ENCODE measurements at places on chromosomes 7 and 10. TPM values are rescaled to one million over a fixed set of nuclear protein-coding genes. Genes with fewer than 3 reads are reported as not detected.

DNA sequence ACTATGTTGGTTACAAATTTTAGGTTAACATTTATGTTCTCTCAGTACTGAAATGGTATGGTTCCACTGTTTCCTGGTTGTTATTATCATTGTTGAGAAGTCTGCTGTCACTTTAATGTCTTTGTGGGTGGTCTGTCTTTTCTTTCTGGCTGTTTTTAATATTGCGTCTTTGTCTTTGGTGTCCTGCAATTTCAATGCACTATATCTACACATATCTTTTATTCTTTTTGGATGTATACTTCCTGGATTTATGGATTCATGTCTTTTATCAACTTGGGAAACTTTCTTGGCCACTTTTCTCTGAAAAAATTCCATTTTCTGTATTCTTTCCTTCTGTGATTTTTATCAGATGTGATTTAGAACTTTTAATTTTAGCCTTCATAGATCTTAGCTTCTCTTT is 250.2 kb downstream of the BUB3 start:
- DNase-seq, result no peak

DNA sequence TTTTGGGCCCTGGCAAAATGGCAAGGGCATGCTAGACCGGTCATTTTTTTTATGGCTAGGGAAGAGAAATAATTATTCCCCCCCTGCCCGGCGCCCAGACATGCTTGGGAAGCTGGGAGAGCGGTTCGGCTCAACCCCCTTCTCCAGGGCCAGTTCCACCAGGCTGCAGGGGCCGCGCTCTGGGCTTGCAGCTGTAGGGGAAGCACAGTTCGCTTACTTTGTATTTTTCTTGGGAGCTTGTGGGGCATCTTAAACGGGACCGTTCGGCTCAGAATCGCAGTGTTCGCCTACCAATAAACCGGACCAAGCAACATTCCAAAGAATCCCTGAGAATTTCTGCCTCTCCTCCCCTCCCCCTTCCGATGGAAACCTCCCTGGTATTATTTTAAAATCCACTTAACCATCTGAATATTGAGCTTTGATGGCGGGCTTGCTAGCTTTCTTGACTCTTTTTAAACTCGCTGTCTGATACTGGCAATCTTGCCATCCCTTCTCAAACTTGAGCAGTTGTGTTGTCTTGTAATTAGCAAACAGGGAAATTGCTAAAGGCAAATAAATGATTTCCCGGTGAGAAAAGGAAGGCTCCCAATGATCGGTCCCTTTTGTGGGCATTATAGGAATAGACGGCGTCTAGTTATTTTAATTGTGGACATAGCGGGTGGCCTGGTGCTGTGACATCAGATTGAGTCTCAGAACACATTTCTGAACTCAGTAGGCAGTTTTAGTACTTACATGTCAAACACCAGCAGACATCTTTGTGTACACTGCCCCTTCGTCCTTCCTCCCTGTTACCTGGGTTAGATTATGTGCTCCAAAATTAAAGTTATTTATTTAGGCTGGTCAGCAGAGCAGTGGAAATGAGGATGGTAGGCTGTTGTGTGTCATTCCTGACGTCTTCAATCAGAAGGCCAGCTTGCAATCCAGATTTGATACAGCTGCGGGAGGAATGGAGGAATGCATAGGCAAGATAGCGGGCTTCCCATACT is 3.4 kb downstream of the TCF7L2 start:
- peak; percentile 53 for DNase-seq

GRCh38 chr7:13352677-13353076 is 636.8 kb downstream of the ETV1 start:
- DNase-seq, result no peak

DNA sequence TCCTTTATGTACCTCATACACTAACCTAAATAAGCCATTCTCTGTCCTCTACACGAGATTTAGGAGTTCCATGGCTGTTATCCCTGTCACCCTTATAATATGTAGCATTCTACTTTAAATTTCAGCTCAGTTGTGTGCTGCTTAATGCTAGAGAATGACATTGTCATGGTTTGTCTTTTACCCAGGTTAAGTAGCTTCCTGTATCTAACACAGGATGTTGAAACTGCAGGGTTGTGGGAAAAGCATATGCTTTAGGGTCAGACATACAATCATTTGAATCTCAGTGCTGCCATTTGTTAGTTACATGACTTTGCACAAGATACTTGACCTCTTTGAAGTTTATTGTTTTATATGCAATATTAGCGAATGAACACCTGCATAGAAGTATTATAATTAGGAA is 235.1 kb upstream of the CACNA2D1 start:
- no peak for DNase-seq

DNA sequence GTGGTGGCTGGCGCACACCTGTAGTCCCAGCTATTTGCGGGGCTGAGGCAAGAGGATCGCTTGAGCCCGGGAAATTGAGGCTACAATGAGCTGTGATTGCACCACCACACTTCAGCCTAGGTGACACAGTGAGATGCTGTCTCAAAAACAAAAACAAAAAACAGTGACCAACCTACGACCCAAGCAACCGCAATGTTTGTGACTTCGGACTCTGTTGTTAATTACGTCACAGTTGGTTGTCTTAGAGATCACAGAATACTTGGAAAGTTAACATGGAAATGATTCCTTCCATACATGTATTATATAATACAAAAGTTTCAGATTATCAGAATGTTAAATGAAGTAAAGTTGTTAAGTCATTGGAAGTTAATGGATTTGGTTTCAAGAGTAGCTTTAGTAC is 106.2 kb downstream of the REEP3 start:
- DNase-seq, result peak; percentile 60

GRCh38 chr7:79453558-79454360 is at the start of gene MAGI2:
MAGI2 (minus strand) TSS chr7:79453667; CDS start chr7:79453320, 347 bp downstream.
- DNase-seq, result peak; percentile 72

DNA sequence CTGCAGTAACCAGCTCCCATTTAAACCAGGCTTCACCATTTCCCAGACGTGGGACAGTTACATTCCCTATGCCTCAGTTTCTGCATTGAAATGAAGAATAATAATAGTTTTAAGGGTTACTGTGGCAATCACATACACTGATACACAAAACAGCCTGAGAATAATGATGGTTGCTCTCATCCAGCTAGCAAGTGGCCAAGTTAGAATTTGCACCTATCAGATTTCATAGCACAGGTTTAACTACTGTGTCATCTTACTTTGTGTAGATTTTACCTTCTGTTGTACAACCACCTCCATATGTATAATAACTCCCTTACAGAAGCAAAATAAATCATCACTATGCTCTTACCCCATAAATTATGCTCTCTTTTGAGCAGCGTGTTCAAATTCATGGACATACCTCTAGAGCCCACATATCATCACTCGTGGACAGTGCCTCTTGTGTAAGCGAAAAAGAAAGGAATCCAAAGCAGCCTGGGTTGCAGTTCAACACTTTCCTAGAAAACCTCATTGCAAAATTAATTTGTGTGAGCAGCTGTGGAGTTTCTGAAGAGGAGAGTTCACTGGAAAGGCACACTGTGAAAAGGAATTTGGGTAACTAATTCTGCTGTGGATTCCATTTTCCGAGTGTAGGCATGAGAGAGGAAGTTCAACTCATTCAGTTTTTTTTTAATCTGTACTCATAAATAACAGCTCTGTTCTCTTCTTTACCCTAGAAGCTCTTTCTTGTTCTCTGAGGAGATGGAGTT is 492.5 kb downstream of the ARL4A start:
- no peak for DNase-seq

- DNase-seq, result peak; percentile 58
These were observed 40.6 kb upstream of the VKORC1L1 start for GRCh38 chr7:65832281-65832680.

DNA sequence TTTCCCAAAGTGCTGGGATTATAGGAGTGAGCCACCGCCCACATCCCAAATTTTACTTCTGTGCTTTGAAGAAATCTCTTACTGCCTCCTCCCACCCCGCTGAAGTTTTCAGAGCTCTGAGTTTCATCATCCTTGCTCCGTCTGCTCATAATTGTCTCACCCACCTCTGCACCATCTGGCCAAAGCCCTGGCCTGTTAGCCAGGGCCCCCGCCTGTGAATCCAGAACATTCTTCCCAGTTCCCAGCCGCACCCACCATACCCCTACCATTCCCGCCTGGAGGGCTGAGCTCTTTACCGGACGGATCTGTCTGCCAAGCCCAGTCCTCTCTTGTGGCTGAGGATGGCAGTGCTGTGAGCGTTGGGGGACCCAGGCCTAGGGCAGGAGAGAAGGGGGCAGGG is 14.5 kb downstream of the SSC4D start:
- no peak for DNase-seq

DNA sequence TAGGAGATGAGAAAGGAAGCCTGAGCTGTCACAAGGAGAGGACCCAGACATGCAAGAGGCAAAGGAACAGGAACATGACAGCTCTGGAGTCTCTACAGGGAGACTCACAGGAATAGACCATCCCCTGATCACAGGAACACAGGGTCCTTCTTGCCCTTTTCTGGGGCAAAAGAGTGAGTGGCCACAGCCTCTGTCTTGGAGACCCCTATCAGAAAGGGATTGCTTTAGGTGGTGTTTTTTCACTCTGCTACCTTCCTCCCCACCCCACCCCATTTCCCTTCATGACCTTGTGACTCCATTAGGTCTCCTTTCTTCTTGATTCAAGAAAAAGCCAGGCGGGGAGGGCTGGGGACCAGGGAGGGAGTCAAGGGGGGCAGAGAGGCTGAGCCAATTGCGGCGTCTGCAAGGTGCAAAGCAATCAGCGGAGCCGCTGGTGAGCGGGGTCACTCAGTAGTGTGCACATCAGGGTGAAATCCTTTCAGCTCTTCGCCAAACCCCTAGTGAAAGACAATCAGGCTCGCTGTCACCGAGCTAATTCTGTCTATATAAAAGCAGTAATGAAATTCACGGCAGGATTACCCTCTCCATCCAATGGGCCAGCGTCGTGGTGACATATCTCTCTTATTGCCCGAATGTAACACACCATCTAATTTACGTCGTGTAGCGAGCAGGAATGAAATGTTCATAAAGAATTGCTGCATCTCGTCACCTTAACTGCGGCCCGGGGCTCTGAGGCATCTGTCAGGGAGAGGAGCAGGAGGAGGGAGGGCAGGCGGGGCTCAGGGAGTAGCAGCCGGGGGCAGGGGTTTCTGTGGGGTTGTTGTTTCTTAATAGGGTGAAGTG is 31.5 kb upstream of the BTRC start:
- no peak for DNase-seq

DNA sequence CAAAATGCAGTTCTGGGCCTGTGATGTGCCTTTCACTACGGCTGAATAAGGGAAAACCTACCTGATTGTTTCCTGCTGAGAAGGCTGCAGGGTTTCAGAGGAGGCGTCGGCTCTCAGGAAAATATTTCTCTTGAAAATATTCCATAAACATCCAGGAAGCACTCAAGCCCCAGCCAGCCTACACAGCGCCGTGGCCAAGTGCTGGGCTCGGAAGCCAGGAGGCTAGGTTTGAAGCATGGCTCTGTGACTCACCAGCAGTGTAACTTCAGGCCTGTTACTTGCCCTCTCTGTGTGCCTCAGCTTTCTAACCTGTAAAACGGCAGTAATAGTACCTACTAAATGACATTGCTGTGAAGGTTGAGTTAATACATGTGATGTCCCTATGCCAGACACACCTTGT is 399.1 kb downstream of the GATA3 start:
- DNase-seq, result no peak

- DNase-seq, result no peak
These were observed 25.9 kb downstream of the RGR start for GRCh38 chr10:84270708-84271107.

GRCh38 chr10:45375716-45376231 is 1.8 kb downstream of the ALOX5 start:
- DNase-seq, result no peak

GRCh38 chr7:151389096-151389767 is 20.6 kb downstream of the WDR86 start:
- no peak for DNase-seq

DNA sequence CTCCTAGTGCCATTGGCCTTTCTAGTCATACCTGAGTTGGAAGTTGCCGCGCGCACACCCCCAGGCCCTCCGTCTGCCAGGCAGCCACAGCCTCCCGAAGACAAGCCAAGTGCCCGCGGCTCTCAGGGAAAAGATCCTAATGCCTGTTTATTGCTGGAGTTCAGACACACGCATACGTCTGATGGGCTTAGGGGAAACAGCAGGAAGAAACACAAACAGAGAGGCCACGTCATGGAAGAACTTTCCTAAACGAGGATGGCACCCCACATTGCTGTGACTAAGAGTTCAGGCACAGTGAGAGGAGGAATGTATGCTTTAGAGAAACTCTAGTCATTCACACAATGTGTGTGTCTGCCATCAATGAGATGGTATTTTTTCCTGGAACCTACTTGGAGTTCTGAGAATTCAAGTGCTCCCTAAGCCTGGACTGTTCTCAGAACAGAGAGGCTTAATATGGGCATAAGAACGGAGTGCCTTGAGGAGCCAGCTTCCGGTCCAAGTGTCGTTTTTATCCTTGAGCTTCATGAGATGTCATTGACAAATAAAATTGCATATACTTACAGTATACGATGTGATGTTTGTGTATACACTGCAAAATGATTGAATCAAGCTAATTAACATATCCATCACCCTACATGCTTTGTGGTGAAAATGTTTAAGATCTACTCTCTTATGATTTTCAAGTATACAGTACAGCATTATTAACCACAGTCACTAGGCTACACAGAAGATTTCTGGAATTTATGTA is 11.6 kb upstream of the RBP3 start:
- DNase-seq, result peak; percentile 40

GRCh38 chr10:15474671-15475070 is 103.6 kb upstream of the FAM171A1 start:
- DNase-seq, result no peak

- no peak for DNase-seq
These were observed 149.8 kb upstream of the PCBD1 start for GRCh38 chr10:71038091-71038633.

DNA sequence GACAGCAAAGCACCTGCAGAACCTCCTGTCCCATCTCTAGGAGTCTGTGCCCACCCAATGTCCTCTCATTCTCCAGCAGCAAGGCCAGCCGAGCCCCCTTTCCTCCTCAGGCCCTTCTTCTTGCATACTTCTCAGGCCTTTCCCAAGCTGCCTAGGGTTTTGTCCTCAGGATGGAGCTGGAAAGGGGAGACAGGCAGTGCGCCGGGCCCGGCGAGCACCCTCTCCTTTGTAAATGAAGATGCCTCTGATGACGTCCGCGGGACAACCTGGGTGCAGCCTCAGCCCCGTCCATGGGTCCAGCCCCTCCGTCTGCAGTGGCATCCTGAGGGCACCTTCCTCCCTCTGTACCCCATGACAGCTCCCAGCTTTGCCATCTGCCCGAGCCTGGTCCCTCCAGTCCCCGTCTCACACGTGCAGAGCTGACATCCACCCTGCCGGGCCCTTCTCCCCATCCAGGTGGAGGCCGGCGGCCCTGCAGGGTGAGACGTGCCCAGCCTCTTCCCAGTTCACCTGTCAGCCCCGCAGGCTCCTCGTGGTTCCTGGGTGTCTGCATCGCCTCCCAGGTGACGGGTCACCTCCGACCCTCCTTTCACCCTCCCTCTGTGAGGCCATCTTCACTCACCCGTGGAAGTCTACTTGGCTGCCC is 36.4 kb downstream of the JAKMIP3 start:
- no peak for DNase-seq

- DNase-seq, result no peak
These were observed 9.2 kb downstream of the CPN1 start for GRCh38 chr10:100072514-100072913.

Gene CTAGE8
- total RNA-seq, result not detected

Gene ELOVL3
- total RNA-seq, result not detected

Gene SEMA3D
- 18.8 TPM for total RNA-seq

Gene HOXA2
- 0.20 TPM for total RNA-seq

Gene VSTM4
- total RNA-seq, result 0.22 TPM

Gene ZNF727
- 0.60 TPM for total RNA-seq

Gene CHAT
- total RNA-seq, result not detected

Gene CHN2
- total RNA-seq, result 0.44 TPM

Gene OGDHL
- 0.20 TPM for total RNA-seq

Gene MET
- 49.3 TPM for total RNA-seq

Gene AGR2
- not detected for total RNA-seq

Gene ATG9B
- under 0.01 TPM for total RNA-seq
